Osteocyte (in vitro differentiated cells): ENCODE measurements at places on chromosomes 4 and X.
A peak's percentile ranks its signal among the peaks of the same experiment; 100 is the strongest.

GRCh38 chr4:55036405-55036804 lies 89.0 kb downstream of the KDR start:
- DNase-seq: no peak
- peaks cover 54% of the 10 kb centered on the region for H3K27me3 ChIP-seq
- H3K4me1 ChIP-seq: peaks cover 5% of the 10 kb centered on the region
- no peak overlapping the region for H3K4me3 ChIP-seq

- no peaks in the 10 kb centered on the region for H3K36me3 ChIP-seq
- no peak overlapping the region for H3K4me3 ChIP-seq
- H3K4me1 ChIP-seq: peaks cover 22% of the 10 kb centered on the region
- no peak for DNase-seq
Observed at GRCh38 chr4:153731239-153731638, 28.6 kb downstream of the RNF175 start.

GRCh38 chrX:16445166-16445752 lies 204.7 kb upstream of the S100G start:
- H3K36me3 ChIP-seq: no peaks in the 10 kb centered on the region
- peaks cover 17% of the 10 kb centered on the region for H3K4me1 ChIP-seq
- H3K27ac ChIP-seq: no peak overlapping the region
- no peaks in the 10 kb centered on the region for H3K27me3 ChIP-seq
- no peak for DNase-seq

DNA sequence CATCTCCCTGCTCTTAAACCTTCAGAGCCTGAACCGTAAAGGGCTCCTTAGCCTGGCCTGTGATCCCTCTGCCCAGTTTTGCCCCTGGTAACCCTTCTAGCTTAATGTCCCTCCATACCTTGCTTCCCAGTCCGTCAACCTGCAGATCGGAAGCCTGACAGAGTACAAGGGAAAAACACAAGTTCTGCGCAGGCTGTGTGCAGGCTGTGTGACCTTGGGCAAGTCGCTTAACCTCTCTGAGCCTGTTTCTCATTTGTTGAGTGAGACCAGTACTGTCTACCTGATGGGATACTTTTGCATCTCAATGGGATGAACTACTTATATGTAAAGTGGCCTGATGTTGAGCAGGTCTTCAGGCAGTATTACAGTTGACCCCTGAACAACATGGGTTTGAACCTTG lies 1.7 kb downstream of the NSDHL start:
- DNase-seq: no peak
- H3K36me3 ChIP-seq: peaks cover 2% of the 10 kb centered on the region
- no peak overlapping the region for H3K27ac ChIP-seq
- peaks cover 18% of the 10 kb centered on the region for H3K4me1 ChIP-seq
- peak overlapping the region; percentile 94 for H3K4me3 ChIP-seq

DNA sequence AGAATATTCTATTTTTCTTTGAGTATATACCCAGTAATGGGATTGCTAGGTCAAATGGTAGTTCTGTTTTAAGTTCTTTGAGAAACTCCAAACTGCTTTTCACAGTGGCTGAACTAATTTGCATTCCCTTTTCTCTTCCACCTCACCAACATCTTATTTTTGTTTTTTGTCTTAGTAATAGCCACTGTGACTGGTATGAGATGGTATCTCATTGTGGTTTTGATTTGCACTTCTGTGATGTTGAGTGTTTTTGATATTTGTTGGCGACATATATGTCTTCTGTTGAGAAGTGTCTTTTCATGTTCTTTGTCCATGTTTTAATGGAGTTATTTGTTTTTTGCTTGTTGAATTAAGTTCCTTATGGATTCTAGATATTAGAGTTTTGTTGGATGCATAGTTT lies 24.4 kb downstream of the AIMP1 start:
- no peak for DNase-seq
- no peak overlapping the region for H3K4me3 ChIP-seq
- H3K36me3 ChIP-seq: peaks cover 58% of the 10 kb centered on the region
- H3K27ac ChIP-seq: no peak overlapping the region
- no peaks in the 10 kb centered on the region for H3K27me3 ChIP-seq

- H3K27me3 ChIP-seq: peaks cover 4% of the 10 kb centered on the region
- H3K27ac ChIP-seq: no peak overlapping the region
- no peaks in the 10 kb centered on the region for H3K4me1 ChIP-seq
- no peak overlapping the region for H3K4me3 ChIP-seq
- DNase-seq: no peak
Observed at GRCh38 chr4:110510277-110510676, 34.3 kb downstream of the ENPEP start.

DNA sequence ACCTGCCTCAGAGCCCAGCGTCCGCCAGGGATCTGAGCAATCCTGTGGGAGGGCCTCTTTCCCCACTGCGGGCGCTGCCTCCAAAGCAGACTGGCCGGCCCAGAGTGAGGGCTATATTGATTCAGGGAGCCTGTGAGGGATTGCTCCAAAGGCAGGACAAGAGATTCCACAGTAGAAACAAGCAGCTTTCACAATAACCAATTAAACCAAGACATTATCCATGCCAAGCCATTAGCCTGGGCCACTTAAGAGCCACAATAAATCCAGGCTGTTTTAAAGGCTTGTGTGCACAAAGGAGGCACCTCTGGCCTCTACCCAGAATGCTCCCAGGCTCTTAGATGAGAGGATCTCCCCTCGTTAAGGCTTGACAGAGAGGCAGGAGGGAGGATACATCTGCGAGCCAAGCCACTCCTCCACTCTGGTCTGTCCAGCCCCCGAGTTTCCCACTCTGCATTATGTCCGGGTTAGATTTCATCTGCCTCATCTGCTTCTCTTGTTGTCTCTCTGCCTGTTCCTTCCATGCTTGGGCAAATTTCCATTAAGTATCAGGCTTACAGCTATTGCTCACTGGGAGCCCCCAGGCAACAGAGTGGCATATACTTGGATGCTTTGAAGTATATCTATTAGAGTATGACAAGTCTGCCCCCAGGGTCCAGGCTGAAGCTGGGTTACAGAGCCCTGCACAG lies 357.9 kb downstream of the UNC5C start:
- H3K4me3 ChIP-seq: no peak overlapping the region
- H3K36me3 ChIP-seq: no peaks in the 10 kb centered on the region
- no peaks in the 10 kb centered on the region for H3K4me1 ChIP-seq
- no peak overlapping the region for H3K27ac ChIP-seq
- no peak for DNase-seq
- peaks cover 25% of the 10 kb centered on the region for H3K27me3 ChIP-seq

GRCh38 chr4:61783050-61783449 lies 582.9 kb downstream of the ADGRL3 start:
- peaks cover 6% of the 10 kb centered on the region for H3K4me1 ChIP-seq
- H3K4me3 ChIP-seq: no peak overlapping the region
- H3K36me3 ChIP-seq: no peaks in the 10 kb centered on the region
- no peaks in the 10 kb centered on the region for H3K27me3 ChIP-seq

DNA sequence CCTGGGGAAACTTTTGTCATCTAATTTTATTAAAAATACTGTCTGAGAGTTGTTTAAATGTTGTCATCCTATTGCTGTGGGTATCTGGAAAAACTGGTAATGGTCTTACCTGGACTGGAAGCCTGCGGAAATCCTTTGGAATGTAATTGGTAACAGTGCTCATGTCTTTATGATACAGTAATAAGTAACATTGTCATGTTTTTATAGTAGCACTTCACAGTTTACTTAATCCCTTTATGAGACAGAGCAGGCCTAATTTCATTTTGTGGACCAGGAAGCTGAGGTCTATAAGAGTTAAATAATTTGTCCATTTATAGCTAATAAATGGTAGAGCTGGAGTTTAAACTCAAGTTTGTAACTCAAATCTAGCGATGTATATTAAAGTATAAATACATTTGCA lies 88.3 kb downstream of the TRAPPC11 start:
- H3K27me3 ChIP-seq: peaks cover 9% of the 10 kb centered on the region
- peaks cover 15% of the 10 kb centered on the region for H3K4me1 ChIP-seq
- no peak overlapping the region for H3K27ac ChIP-seq
- DNase-seq: no peak
- no peak overlapping the region for H3K4me3 ChIP-seq

GRCh38 chrX:136953867-136954787 lies 73.6 kb upstream of the RBMX start:
- no peaks in the 10 kb centered on the region for H3K36me3 ChIP-seq
- H3K27me3 ChIP-seq: no peaks in the 10 kb centered on the region
- H3K4me1 ChIP-seq: no peaks in the 10 kb centered on the region
- no peak for DNase-seq

DNA sequence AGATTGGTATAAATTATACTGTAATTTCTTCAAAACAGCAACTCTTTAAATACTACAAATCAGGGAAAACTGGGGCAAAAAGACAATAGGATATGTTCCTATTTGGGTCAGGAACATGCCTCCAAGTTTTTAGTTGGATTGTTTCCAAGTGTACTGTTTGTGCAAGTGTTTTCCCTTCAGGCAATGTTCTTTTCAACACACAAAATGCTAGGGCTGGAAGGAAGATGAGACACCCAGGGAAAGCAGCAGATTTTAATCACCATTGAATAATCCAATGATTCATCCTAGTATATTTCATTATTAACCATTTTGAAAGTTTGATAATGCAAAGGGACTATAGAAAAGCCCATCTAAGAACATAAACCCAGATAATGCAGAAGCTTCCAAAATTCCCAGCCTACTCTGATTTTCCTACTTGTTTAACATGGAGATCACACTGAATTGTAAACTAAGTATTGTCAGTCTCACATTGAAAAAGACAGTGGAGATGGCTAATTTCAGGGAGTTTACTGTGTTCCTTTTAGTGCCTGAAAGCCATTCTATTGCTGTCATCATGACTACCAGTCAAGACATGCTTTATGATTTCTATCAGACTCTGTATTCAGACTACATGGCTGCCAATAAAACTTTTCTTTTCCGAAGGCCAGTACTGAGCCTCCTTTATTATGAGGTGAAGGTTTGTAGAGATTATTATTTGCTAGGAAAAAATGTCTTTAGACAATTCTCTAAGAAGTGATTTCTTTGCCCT lies 38.6 kb downstream of the COL4A6 start:
- peak overlapping the region; percentile 99 for H3K27ac ChIP-seq
- peak overlapping the region; percentile 67 for H3K4me3 ChIP-seq
- H3K27me3 ChIP-seq: no peaks in the 10 kb centered on the region
- no peak for DNase-seq

- no peak for DNase-seq
- H3K4me3 ChIP-seq: no peak overlapping the region
- peaks cover 26% of the 10 kb centered on the region for H3K27me3 ChIP-seq
Observed at GRCh38 chr4:15262396-15262795, 165.4 kb upstream of the C1QTNF7 start.

DNA sequence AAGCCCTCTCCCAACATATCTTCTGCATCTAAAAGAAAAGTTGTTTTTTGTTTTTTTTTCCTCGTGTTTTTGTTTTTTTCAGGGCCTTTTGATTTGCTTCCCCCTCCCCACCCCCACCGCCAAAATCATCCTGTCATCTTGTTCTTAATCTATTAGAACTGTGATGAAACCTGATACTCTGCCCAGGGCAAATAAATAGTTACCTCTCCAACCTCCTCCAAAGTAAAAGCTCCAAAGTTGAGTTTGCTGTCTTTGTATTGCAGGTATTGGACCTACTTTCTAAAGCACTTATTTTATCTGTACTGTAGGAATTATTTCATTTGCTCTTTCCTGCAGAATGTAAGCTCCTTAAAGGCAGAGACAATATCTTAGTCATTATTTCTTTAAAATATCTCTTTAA lies 172.9 kb downstream of the SOWAHB start:
- H3K4me1 ChIP-seq: peaks cover 10% of the 10 kb centered on the region
- no peaks in the 10 kb centered on the region for H3K27me3 ChIP-seq
- no peak overlapping the region for H3K4me3 ChIP-seq

DNA sequence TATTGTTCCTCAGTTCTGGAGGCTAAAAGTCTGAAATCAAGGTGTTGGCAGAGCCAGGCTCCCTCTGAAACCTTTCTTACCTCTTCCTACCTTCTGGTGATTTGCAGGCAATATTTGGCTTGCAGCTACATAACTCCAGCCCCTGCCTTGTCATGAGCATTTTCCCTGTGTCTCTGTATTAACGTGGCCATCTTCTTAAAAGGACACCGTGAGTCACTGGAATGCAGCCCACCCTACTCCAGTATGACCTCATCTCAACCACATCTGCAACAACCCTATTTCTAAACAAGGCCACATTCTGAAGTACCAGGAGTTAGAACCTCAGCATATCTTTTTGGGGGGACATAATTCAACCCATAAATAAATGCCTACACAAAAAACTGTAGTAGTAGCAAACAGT lies 40.7 kb downstream of the FANCB start:
- DNase-seq: no peak
- peaks cover 20% of the 10 kb centered on the region for H3K4me1 ChIP-seq
- no peak overlapping the region for H3K4me3 ChIP-seq
- H3K27me3 ChIP-seq: no peaks in the 10 kb centered on the region

- no peaks in the 10 kb centered on the region for H3K36me3 ChIP-seq
- peaks cover 18% of the 10 kb centered on the region for H3K4me1 ChIP-seq
- no peaks in the 10 kb centered on the region for H3K27me3 ChIP-seq
- DNase-seq: no peak
- no peak overlapping the region for H3K27ac ChIP-seq
- no peak overlapping the region for H3K4me3 ChIP-seq
Observed at GRCh38 chrX:48468247-48468671, 1.8 kb downstream of the SLC38A5 start.

DNA sequence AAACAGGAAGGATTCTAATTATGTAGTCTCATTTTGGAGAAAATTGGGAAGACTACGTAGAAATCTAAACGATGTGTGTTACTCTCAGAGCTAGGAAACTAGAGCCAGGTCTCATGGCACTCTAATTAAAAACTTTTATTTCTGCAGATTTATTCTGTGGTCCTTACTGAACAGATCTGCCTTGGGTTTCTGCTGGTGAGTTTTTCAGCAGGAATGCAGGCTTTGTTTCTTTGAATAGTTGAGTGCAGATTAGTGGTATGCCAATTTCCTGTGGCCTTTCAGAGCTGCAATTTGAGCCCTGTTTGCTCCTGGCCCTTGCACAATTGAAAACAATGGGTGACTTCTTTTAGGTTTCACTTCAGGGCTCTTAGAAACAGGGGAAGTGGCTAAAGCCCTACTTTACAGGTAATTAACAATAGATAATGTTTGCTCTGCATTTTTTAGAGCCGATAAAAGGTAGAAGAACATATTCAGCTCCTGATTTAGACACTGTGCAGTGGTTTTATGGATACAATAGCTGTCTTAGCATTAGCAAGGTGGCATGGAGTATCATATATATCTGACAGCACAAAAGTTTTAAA lies 21.8 kb downstream of the SPRY1 start:
- no peak overlapping the region for H3K4me3 ChIP-seq
- H3K4me1 ChIP-seq: peaks cover 54% of the 10 kb centered on the region
- H3K27ac ChIP-seq: peak overlapping the region; percentile 47
- no peaks in the 10 kb centered on the region for H3K36me3 ChIP-seq
- DNase-seq: no peak

DNA sequence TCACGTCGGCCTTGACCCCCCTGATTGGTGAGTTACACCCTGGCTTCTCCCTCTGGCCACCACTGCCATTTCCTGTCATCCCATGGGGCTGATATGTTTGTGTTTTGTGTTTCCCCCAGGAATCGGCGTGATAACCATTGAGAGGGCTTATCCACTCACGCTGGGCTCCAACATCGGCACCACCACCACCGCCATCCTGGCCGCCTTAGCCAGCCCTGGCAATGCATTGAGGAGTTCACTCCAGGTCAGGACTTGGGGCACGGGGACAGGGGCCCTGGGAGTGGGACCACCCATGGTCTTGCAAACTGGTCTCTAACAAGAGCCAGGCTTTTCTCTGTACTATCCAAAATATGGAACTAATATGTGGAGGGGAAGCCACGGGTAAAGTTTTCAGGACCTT lies 18.7 kb downstream of the SLC34A2 start:
- no peak overlapping the region for H3K4me3 ChIP-seq
- no peaks in the 10 kb centered on the region for H3K4me1 ChIP-seq
- DNase-seq: no peak
- no peaks in the 10 kb centered on the region for H3K36me3 ChIP-seq
- H3K27ac ChIP-seq: no peak overlapping the region
